ENCODE measurements at places on chromosomes 11 and 22. TPM values are rescaled to one million over a fixed set of nuclear protein-coding genes. Genes with fewer than 3 reads are reported as not detected.

GRCh38 chr22:30611197-30611596, 4.2 kb downstream of the TCN2 start:
- DNase-seq: no peak
- H3K4me1 ChIP-seq: peaks cover 8% of the 10 kb centered on the region
- H3K27me3 ChIP-seq: no peaks in the 10 kb centered on the region
- no peak overlapping the region for H3K4me3 ChIP-seq
- H3K36me3 ChIP-seq: peaks cover 5% of the 10 kb centered on the region

DNA sequence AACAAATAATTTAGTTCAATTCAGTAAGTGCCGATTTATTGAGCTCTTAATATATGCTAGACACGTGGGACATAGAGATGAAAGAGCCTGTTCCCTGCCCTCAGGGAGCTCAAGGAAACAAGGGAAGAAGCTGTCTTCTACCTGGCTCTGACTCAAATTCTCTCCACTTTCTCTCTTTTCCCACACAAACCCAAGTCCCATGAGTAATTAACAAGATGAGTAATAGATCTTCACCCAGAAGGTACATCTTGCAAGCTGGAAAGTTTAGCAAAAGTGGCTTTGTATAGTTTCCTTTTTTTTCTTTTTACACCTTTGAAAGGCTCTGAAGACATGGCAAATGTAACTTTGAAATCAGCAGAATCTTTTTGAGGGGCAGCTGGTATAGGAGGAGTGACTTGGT, 48.2 kb upstream of the CHST1 start:
- H3K27me3 ChIP-seq: no peaks in the 10 kb centered on the region
- H3K27ac ChIP-seq: no peak overlapping the region
- no peak overlapping the region for H3K4me3 ChIP-seq
- H3K4me1 ChIP-seq: no peaks in the 10 kb centered on the region
- no peaks in the 10 kb centered on the region for H3K36me3 ChIP-seq

Gene TPBGL
- total RNA-seq: 2.3 TPM

- peak overlapping the region; percentile 68 for H3K4me3 ChIP-seq
- H3K36me3 ChIP-seq: no peaks in the 10 kb centered on the region
- peaks cover 5% of the 10 kb centered on the region for H3K27me3 ChIP-seq
- H3K27ac ChIP-seq: no peak overlapping the region
- peak; percentile 40 for DNase-seq
Measured at GRCh38 chr11:93849751-93850593, 446 bp downstream of the VSTM5 start.

Gene API5
- 101 TPM for total RNA-seq

GRCh38 chr22:46758867-46759290, 3.6 kb upstream of the TBC1D22A start:
- no peak overlapping the region for H3K4me3 ChIP-seq
- DNase-seq: peak; percentile 56
- peaks cover 13% of the 10 kb centered on the region for H3K36me3 ChIP-seq
- peaks cover 7% of the 10 kb centered on the region for H3K27me3 ChIP-seq
- H3K4me1 ChIP-seq: peaks cover 7% of the 10 kb centered on the region

- no peak overlapping the region for H3K4me3 ChIP-seq
- no peak overlapping the region for H3K27ac ChIP-seq
- peaks cover 2% of the 10 kb centered on the region for H3K27me3 ChIP-seq
- no peak for DNase-seq
- H3K36me3 ChIP-seq: peaks cover 13% of the 10 kb centered on the region
- H3K4me1 ChIP-seq: peaks cover 5% of the 10 kb centered on the region
Measured at GRCh38 chr22:46757104-46757503, 5.3 kb upstream of the TBC1D22A start.

Gene SPINDOC
- 83.7 TPM for total RNA-seq

DNA sequence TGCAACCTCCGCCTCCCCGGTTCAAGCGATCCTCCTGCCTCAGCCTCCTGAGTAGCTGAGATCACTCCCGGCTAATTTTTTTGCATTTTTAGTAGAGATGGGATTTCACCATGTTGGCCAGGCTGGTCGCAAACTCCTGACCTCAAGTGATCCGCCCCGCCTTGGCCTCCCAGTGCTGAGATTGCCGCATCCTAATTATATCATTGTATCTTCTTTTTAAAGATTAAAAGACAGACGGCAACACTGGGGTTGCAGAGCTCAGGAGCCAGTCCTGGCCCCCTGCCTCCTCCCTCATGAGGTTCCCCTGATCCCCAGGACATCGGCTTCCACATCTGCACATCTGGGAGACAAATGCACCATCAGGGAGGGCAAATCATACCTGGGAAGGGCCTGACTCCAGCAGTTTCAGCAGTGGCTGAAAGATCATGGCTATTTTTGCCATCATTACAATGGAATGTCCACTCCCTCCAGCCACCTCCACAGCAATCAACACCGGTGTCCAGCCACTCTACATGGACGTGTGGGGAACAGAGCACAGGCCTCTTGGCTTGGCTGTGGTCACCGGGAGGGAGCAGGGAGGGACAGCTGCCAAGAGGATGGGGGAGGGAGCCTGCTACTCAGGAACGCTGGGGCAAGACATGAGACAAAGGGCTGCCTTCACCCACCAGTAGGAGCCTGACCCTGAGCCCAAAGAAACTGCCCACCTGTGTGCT, 9.2 kb upstream of the CELSR1 start:
- no peak overlapping the region for H3K27ac ChIP-seq
- no peak overlapping the region for H3K4me3 ChIP-seq
- H3K36me3 ChIP-seq: no peaks in the 10 kb centered on the region
- H3K27me3 ChIP-seq: peaks cover 8% of the 10 kb centered on the region
- DNase-seq: no peak

Gene RAG2
- total RNA-seq: not detected

- peaks cover 27% of the 10 kb centered on the region for H3K4me1 ChIP-seq
- H3K36me3 ChIP-seq: no peaks in the 10 kb centered on the region
- H3K27ac ChIP-seq: peak overlapping the region; percentile 93
- peak overlapping the region; percentile 65 for H3K4me3 ChIP-seq
Measured at GRCh38 chr22:41369424-41369745, 12.4 kb upstream of the TEF start.

Gene CRYBB2
- total RNA-seq: not detected

GRCh38 chr11:1235901-1236315, 13.0 kb downstream of the MUC5B start:
- H3K27ac ChIP-seq: no peak overlapping the region
- peak; percentile 22 for DNase-seq
- no peaks in the 10 kb centered on the region for H3K36me3 ChIP-seq
- no peak overlapping the region for H3K4me3 ChIP-seq

DNA sequence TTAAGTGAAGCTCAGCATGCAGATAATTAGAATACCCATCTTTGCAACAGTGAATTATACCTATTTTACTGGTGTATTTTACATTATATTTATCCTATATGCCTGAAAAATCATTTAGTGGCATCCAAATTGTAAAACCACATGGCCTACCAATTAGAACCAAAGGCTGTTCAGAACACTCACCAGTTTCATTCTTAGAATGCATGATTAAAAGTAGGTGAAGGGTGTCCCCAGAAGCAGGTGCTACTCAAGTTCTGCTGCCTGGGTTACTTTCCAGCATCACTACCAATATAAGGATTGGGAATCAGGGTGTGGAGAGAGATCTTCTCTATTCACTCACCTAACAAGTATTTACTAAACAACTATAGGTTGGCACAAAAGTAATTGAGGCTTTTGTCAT, 103.3 kb downstream of the SGSM3 start:
- no peak overlapping the region for H3K27ac ChIP-seq
- peaks cover 1% of the 10 kb centered on the region for H3K27me3 ChIP-seq
- no peaks in the 10 kb centered on the region for H3K36me3 ChIP-seq
- H3K4me1 ChIP-seq: peaks cover 12% of the 10 kb centered on the region
- no peak for DNase-seq
- H3K4me3 ChIP-seq: no peak overlapping the region

- H3K27ac ChIP-seq: no peak overlapping the region
- no peak overlapping the region for H3K4me3 ChIP-seq
- peaks cover 11% of the 10 kb centered on the region for H3K36me3 ChIP-seq
- H3K4me1 ChIP-seq: peaks cover 3% of the 10 kb centered on the region
- DNase-seq: no peak
Measured at GRCh38 chr22:37192741-37193140, 4.7 kb upstream of the C1QTNF6 start.

DNA sequence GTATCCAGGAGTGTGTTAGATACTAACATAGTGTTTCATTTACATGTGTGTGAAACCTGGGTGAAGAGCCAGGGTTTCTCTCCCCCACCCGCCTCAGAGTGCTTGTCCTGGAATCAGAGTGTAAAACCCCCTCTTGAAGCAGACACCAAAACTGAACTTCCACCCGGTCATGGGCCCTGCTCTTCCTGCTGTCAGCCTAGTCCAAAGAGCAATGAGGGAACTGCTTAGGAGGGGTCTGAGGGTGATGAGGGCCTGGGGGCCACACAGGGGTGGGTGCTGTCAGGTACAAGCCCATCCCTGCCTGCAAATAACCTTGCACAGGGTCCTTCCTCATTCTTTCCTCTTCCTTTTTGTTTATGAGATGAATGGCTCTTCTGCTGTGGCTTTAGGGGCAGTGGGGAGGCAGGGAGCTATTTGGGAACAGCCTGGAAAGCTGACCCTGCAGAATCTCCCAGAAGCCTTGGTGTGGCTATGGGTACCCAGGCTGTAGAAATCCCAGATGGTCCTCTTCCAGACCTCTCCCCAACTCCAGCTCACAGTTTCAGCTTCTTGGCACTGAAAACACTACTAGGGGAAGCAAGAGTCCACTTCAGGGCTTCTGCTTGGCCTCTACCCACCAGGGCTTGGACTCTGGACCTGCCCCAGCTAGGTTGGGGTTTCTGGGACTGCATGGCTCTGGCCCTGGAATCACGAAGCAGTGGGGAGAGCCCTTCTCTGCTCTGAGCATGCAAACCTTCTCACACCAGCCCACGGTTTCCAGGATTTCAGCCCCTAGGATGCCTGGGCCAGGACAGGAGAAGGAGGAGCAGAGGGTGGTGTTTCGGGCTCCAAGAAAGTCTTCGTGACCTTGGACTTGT, 8.5 kb downstream of the BATF2 start:
- H3K27ac ChIP-seq: no peak overlapping the region
- H3K4me1 ChIP-seq: no peaks in the 10 kb centered on the region
- H3K36me3 ChIP-seq: no peaks in the 10 kb centered on the region

- DNase-seq: no peak
- H3K36me3 ChIP-seq: peaks cover 9% of the 10 kb centered on the region
- peak overlapping the region; percentile 82 for H3K4me3 ChIP-seq
- peaks cover 16% of the 10 kb centered on the region for H3K27me3 ChIP-seq
Measured at GRCh38 chr22:17431179-17431578, 61.9 kb downstream of the CECR2 start.

Gene PRMT3
- 11.2 TPM for total RNA-seq

- no peak overlapping the region for H3K4me3 ChIP-seq
- DNase-seq: no peak
- H3K36me3 ChIP-seq: no peaks in the 10 kb centered on the region
- H3K27ac ChIP-seq: no peak overlapping the region
- H3K27me3 ChIP-seq: no peaks in the 10 kb centered on the region
Measured at GRCh38 chr11:88377144-88377543, 39.6 kb upstream of the CTSC start.

GRCh38 chr11:77510851-77511250, 37.0 kb upstream of the PAK1 start:
- H3K4me3 ChIP-seq: no peak overlapping the region
- H3K4me1 ChIP-seq: peaks cover 10% of the 10 kb centered on the region
- peaks cover 8% of the 10 kb centered on the region for H3K27me3 ChIP-seq
- H3K27ac ChIP-seq: no peak overlapping the region
- H3K36me3 ChIP-seq: peaks cover 7% of the 10 kb centered on the region

GRCh38 chr11:2575591-2576051, 124.2 kb downstream of the KCNQ1OT1 start:
- H3K4me1 ChIP-seq: no peaks in the 10 kb centered on the region
- H3K36me3 ChIP-seq: no peaks in the 10 kb centered on the region
- no peak overlapping the region for H3K4me3 ChIP-seq
- no peaks in the 10 kb centered on the region for H3K27me3 ChIP-seq
- no peak overlapping the region for H3K27ac ChIP-seq

Gene RBM14
- 89.2 TPM for total RNA-seq

DNA sequence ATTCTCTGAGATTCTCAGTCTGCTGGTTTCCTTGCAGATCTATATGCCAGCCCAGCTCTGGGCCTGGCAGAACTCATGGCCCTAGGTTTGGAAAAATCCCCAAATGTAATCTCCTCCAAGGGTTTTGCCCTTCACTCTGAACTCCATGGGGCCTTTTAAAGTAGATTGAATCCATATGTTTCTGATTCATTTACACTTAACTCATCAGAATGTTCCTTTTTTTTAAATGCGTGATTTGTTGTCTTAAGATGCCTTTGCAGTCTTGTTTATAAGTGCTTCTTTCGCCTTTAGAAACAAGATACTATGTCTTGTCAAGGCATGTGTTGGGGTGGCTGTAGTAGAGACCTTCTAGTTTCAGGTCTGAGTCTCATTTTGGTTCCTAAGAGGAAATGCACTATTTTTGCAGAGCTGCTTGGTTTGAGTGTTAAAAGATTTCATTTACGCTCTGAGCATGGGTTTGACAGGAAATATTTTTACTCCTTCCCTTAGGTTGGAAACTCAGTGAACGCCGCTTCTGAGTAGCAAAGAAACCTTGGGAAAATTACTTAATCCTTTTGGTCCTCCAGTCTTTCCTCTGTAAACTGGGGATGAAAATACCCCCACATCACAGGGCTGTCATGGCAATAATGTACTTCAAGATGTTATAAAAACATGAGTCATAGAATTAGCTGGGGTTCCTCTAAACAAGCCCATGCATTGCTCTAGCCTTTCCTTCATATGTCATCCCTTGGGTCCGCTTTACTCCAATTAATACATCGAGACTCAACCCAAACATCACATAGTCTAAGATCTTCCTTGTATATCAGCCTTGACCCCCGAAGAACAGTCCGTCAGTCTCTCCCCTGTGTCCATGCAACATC, 83.5 kb downstream of the SNX19 start:
- peaks cover 5% of the 10 kb centered on the region for H3K4me1 ChIP-seq
- no peak overlapping the region for H3K4me3 ChIP-seq
- peaks cover 10% of the 10 kb centered on the region for H3K36me3 ChIP-seq
- H3K27ac ChIP-seq: no peak overlapping the region

DNA sequence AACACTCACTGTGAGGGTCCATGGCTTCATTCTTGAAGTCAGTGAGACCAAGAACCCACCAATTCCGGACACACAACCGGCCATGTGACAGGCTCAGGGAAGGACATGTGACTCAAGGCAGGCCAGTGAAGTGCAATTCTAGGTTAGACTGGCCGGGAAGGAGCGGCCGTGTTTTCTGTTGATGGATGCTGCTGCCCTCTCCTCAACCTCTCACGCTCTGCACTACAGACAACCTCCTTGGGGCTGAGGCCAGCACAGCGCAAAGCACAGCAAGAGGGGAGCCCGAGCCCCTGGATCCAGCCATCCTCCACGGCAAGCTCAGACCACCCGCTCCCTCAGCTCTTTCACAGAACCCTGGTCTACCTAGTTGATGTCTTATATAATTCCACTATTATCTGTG, 2.8 kb downstream of the NUDT8 start:
- peaks cover 3% of the 10 kb centered on the region for H3K27me3 ChIP-seq
- H3K4me3 ChIP-seq: no peak overlapping the region
- no peak overlapping the region for H3K27ac ChIP-seq
- peaks cover 2% of the 10 kb centered on the region for H3K4me1 ChIP-seq
- H3K36me3 ChIP-seq: no peaks in the 10 kb centered on the region
- no peak for DNase-seq

Gene TRPM5
- total RNA-seq: not detected

- H3K27me3 ChIP-seq: peaks cover 2% of the 10 kb centered on the region
- no peak overlapping the region for H3K27ac ChIP-seq
- peak; percentile 14 for DNase-seq
- no peak overlapping the region for H3K4me3 ChIP-seq
Measured at GRCh38 chr11:1153951-1154493, 3.7 kb upstream of the MUC5AC start.
